Activated CD8-positive, alpha-beta memory T cell treated with anti-CD3 and anti-CD28 coated beads, Interleukin-2, amount 10 ng/mL, durations not matched to agents 7 days and 5 days (primary cell): ENCODE measurements at places on chromosomes 2 and 18. TPM values are rescaled to one million over a fixed set of nuclear protein-coding genes. Genes with fewer than 3 reads are reported as not detected.
A peak's percentile ranks its signal among the peaks of the same experiment; 100 is the strongest.

DNA sequence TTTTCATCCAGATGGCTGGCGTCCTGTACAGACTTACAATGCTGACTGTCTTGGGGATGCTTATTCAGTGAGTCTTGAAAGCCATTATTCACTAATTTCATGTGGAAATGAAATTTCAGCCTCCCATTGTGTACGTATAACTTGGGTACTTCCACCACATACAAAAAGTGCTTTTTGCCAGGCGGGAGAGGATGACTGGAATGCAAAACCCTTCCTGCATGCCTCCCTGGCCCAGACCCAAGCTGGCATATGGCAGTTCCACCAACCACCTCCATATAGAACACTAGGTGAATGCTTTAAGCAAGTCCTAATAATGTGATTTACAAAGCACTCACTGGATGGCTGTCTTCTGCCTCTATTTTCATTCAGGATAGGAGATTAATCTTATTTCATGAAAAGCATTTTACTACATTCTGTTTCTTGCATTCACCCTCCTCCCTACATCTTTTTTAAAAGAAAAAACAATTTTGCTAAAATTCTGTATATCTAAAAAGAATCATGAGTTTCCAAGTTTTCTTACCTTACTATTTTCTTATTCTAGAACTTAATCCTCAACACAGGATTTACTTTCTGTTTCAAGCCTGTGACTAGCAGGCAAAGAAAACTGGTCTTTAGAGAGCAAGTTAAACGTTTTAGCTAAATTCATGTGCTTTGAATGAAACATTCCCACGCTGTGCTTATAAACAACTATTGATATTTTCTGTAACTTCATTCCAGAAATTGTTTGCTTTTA is 327.6 kb downstream of the NCKAP5 start:
- no peak for DNase-seq

- DNase-seq, result no peak
Observed at GRCh38 chr2:233849607-233850271, 4.6 kb downstream of the HJURP start.

DNA sequence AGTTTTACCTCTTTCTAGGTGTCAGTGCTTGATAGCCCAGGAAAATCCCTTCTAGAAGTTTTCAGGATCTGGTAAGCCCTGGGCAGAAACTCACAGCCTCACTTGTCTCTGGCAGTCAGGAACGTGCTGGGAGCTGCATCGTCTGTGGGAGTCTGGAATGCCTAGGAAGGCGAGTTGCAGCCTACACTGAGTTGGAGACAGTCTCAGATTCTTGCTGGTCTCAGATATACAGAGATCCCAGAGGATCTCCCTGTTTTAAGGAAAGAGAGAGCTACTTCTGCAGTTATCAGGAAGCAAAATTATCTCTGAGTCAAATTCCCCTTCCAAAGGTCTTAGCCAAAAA is 104.4 kb upstream of the CDC42EP3 start:
- no peak for DNase-seq

DNA sequence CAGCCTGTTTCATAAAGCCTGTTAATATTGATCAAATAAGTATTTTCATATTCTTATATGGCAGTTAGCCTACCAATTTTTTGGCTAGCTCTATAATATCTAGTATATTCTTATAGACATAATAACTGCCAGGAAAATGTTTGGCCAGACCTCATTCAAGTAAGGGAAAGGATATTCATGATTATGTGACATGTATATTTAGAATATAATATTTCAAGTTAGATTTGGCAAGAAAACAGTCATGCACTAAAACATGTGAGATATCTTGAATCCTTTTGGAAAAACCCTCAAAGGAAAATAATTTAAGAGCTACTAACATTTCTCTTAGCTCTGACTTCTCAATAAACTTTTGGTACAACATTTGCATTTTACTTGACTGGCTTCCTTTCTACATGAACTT is 694.1 kb downstream of the PLCL1 start:
- DNase-seq, result no peak

Gene ANKRD30B
- total RNA-seq, result not detected

- DNase-seq, result no peak
Observed at GRCh38 chr18:56715121-56715520, 64.0 kb downstream of the WDR7 start.

- no peak for DNase-seq
Observed at GRCh38 chr2:23301136-23301535, 83.8 kb upstream of the KLHL29 start.

GRCh38 chr2:219559156-219559915 is 12.0 kb downstream of the OBSL1 start:
- no peak for DNase-seq

Gene ONECUT2
- total RNA-seq, result not detected

- no peak for DNase-seq
Observed at GRCh38 chr2:152243761-152244640, 68.4 kb upstream of the STAM2 start.

DNA sequence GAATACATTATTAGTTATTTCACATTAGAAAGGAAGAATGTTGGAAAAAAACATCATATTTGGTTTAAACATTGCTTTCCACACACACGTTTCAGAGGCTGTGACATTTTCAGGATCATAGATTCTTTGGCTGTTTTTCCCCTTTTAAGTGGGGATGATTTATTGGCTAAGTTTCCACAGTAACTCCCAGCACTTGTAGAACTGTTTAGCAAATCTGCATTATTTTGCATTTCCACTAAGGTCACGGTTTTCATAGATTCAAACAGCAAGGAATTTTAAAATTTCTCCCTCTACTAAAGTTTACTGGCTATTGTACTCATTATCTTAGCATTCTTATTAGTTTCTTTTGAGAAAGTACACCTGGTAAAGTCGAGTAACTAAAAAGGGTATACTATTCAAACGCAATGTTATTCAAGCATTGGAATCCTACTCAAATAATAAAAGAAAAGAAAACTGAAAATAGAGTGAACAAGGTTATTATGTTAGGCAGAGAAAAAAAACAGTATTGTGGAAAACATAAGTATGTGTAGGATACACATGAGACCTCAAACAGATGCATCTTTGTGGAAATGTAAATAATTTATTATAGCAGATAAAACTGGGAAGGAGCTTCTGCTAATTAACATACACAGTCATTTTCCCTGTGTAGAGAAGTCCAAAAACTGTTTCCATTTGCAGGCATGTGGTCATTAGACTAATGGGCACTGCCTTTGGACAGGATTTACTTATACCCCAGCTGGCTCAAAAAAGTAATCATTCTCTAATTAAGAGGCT is 633.8 kb downstream of the NRXN1 start:
- no peak for DNase-seq

DNA sequence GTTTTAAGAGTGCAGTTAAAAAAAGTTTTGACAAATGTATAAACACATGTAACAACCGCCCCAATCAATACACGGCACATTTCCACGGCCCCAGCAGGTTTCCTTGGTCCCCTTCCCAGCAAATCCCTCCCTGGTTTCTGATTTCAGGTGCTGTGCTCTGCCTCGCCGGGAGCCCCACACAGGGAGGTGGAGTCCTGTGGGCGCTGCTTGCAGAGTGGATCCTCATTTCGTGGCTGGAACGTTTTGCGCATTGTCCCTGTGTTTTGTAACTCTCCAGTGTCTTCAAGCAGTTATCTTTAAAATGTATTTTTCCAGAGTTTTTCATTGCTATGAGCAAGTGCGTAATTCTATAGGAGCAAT is 124.8 kb downstream of the GALR1 start:
- DNase-seq, result no peak

Gene DYNAP
- not detected for total RNA-seq

GRCh38 chr2:98473995-98474780 is 29.5 kb downstream of the INPP4A start:
- DNase-seq, result peak; percentile 66

Gene GMPPA
- 42.6 TPM for total RNA-seq

DNA sequence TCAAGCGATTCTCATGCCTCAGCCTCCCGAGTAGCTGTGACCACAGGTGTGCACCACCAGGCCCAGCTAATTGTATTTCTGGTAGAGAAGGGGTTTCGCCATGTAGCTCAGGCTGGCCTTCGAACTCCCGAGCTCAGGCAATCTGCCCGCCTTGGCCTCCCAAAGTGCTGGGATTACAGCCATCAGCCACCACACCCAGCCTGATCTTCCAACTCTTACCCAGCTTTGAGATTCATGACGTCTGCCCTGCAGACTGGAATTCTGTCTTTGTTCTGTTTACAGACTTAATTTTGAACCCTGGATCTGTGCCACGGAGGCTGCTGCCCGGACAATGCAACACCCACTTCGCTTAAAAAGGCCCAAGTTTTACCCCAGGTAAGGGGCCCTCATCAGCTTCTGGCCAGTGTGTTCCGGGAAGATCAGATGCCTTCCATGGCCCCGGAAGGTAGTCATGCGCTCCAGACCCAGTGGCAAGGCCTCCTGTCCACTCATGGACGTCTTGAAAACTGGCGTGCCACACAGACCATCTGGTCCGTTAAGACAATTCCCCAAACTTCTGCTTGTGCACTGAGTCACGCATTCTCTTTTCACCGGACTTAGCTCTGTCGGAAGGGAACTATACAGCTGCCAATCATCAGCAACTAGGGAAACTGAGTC is 5.5 kb downstream of the PXDN start:
- no peak for DNase-seq

DNA sequence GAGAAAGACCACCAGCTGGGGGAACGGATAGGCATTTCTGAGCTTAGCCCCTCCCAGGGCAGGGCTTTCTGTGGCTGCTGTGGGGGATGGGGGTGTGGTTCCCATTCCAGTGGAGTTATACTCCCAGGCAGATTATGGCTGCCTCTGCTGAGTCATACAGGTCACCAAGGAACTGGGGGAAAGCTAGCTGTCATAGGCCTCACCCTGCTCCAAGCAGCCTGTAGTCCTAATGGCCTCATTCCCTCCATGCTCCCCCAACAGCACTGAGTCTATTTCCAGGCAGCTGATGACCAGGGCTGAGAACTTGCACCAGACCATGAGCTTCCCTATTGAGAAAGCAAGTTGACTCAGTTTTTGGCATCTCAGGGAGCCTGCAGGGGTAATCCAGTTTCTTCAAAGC is 87.1 kb downstream of the GPR39 start:
- DNase-seq, result no peak

- no peak for DNase-seq
Observed at GRCh38 chr2:17232776-17233556, 285.3 kb downstream of the RAD51AP2 start.

Gene RGPD4
- total RNA-seq, result 0.54 TPM

Gene CD207
- total RNA-seq, result not detected

- DNase-seq, result no peak
Observed at GRCh38 chr2:112685271-112685884, 35.4 kb upstream of the NT5DC4 start.

GRCh38 chr2:210167227-210167626 is 4.0 kb downstream of the KANSL1L start:
- no peak for DNase-seq

Gene ATOH8
- total RNA-seq, result 0.12 TPM
